NCI-H82 (cell line): ENCODE measurements at places on chromosomes 1 and 21.

GRCh38 chr1:168441745-168442144, 102.1 kb downstream of the XCL2 start:
- DNase-seq = no peak

DNA sequence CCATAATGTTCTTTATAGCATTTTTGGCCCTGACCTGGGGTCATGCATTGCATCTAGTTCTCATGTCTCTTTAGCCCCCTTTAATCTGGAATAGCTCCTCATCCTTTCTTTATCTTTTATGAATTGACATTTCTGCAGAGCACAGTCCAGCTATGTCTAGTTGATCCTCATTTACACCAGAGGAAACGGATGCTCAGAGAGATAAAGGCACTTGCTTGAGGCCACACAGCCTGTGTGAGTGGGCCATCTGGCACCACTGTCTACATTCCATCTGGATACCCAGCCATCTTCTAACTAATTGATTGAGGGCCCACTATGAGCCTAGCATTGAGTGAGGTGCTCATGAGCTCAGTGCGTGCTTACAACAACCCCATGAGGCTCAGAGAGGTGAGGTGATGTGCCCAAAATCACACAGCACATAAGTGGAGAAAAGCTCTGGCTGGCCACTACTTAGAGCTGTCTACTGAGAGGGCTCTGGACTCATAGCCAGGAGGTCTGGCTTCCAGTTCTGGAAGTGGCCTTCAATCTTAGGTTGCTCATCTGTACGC, 3.5 kb downstream of the HPCA start:
- peak; percentile 39 for DNase-seq

GRCh38 chr1:55584526-55585401, 369.6 kb upstream of the USP24 start:
- DNase-seq = no peak

DNA sequence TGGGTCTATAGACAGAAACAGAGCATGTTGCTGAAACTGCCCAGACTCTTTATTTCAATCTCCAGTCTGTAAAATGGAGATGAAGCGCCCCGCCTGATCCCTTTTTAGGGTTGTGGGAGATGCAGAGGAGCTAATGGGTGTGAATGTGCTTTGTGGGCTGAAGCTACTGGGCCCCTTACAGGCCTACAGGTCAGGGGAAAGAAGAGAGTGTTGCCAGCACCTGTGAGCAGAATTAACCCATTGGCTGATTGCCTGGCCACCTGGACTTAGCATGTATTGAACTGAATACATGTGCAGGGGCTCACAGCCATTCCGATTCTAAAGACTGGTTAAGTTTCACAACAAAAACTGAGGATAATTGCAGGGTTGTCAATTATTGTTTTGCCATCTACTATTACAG, 13.9 kb upstream of the ATF3 start:
- DNase-seq = no peak

GRCh38 chr1:111203681-111204200, 3.3 kb upstream of the DENND2D start:
- DNase-seq = peak; percentile 32

- DNase-seq = no peak
Observed at GRCh38 chr21:31893851-31894415, 21.1 kb downstream of the HUNK start.

DNA sequence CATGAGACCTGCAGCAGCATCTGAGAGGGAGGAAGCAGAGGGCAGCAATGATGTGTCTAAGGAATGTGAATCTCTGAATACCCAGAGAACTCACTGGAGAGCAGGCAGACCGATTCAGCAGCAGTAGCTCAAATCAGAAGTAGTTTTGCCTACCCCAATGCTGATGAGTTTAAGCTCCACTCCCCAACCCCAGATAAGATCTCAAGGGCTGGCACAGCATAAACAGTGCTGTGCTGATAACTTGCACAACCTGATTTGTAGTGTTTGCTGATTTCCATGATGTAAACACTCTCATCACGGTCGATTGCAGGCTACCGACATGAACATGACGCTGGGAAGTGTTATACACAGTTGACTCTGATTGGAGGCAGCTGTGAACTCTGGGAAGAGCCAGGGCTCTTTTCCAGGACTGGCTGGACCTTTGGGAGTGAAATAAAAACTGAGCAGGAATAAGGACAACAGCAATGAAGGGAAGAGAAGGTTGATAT, 11.2 kb upstream of the HMGCS2 start:
- DNase-seq = no peak

DNA sequence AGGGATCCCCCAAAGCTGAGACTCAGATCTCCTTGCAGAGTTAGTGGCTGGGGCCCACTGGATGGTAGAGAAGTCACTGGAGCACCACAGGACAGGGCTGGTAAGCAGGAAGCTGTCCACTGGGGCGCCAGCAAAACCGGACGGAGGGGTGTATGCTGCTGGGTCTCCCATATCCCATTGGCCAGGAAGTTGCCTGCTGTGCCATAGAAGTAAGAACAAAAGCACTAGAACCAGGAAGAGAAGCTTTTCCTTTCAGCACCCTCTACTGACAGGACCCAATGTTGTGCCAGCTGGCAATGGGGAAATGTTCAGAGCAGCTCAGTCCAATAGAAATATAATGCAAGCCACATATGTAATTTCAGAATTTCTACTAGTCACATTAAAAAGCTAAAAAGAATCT, 146.6 kb downstream of the SPATA46 start:
- DNase-seq = peak; percentile 45

DNA sequence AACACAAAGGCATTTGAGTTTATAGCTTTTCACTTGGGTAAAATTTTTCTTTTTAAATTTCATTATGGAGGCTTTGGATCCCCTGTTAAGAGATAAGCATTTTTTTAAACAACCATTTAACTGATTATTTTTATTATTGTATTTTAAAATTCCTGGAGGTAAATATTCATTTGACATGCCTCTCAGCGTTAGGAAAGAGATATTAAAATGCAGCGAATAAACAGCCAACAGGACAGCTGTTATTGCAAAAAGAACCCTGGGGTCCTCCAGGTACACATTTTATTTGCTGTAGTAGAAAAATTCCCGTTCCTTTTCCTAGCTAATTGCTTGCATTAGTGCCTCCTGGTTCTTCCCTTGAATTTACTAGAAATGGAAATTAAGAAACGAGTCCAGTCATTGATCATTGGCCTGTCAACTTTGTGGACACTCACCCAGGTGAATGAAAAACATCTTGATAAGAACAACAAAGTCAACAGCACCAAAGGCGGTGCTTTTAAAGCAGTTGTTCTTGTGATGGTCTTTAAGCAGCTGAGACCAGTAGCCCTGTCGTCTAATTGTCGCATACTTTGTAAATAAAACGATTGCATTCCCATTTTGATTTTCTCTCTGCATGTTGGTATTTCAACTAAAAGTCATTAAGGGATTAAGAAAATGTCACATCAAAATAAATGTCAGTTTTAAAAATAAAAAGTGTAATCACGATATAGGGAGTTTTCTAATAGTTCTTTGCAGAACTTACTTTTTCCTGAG, 282.4 kb downstream of the GRIK1 start:
- no peak for DNase-seq

- no peak for DNase-seq
Observed at GRCh38 chr1:7249516-7249915, 464.3 kb downstream of the CAMTA1 start.

DNA sequence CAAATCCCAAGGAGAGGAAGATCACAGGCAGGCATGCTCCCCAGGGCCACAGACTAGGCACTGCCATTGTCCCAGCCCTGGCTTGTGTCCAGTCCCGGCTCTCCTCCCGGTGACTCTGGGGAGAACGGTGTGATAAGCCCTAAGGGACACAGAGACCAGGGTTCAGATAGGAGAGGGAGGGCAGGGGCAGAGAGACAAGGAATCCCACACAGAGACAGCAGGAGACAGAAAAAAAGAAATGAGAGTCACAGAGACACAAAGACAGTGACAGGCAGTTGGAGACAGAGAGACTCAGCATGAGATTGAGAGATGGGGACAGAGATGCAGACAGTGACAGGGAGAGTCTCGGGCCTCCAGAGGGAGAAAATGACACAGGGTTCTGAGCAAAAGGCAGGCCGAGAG, 361 bp downstream of the INSRR start:
- no peak for DNase-seq

- DNase-seq = no peak
Observed at GRCh38 chr1:185864889-185865517, 130.8 kb downstream of the HMCN1 start.

DNA sequence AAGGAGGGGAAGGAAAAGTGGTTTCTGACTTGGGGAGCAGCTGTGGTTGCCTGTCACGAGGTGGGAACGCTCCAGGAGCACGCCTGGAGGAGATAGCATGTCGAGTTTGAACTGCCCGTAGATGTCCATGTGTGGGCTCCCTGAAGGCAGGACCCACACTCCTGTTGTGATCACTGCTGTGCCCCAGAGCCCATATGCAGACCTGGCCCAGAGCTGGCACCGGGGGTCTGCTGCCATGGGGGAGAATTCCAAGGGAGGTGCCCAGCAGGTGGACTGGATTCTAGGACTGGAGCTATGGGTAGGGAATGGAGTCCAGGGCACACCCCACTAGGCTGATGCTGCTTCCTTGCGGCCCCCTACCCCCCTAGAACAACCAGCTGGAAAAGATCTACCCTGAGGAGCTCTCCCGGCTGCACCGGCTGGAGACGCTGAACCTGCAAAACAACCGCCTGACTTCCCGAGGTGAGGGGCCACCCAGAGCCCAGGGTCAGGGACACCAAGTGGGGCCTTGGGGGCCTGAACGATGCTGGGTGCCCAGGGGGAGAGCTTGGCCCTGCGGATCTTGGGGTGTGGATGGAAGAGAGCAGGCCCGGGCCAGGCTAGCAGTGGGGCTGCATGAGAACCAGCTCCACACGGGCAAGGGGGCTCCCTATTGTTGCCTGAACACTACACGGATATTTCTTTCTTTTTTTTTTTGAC, 9.3 kb downstream of the PODN start:
- DNase-seq = no peak

DNA sequence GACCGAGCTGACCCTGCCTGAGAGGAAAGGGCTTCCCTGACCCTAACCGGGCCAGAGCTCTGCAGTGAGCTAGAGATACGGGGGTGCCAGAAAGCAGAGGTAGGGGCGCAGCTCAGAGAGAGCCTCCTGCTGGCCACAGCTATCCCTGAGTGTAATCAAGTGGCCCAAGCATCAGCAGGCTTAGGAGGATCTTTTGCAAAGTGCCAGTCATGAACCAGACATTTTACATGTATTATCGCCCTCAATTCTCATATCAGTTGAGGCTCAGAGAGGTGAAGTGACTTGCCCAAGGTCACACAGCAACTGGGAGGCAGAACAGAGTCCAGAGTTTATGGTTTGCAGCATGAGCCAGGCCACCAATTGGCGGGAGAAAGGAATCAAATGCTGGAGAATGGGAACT, 7.0 kb upstream of the ID3 start:
- no peak for DNase-seq

DNA sequence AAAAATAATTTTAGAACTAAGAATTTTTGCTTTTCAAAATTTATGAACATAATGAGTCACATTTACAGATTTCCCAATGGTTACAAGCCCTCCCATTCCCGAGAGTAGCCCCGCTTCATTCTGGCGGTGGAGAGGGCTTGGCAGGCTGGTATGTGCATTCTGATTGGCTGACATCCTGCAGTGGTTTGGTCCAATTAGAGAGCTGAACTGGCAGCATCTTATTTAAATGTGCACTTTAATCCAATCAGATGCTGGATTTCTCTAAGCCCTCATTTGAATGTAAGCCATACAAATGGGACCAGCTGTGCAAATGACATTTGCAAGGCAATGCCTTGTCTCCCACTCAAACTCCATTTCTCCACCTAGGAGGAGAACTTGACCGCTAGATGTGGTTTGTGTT, 18.0 kb upstream of the TRIM17 start:
- peak; percentile 68 for DNase-seq

DNA sequence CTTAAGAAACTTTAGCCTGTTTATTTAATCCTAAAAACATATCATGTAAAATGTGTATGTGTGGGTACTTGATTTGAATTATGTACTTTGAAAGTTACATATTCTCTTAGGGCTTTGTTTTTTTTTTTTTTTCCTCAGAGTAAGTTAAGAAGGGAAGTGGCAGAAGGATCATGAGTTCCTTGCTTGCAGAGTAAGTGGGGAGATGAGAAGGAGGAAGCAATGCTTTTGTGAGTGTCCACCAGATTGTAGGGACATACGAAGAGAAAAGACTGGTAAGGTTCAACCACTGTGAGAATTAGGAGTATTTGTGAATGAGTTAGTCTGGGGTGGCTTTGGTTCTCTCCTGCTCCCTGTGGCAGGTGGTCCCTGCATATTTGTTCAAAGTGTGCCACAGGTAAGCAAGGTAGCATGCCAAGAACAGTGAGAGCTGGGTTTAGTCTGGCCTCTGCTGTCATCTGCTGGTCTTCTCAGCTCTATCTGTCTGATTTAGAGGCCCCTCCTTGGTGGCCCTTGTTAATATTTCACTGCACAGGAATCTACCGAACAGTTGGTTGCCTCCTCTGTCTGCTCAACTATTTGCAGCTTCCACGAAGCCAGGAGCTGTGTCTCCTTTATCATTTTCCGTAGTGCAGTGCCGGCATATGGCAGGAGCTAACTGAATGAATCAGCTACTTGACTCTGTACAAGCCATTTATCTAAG, 9.5 kb downstream of the DNM3 start:
- no peak for DNase-seq

DNA sequence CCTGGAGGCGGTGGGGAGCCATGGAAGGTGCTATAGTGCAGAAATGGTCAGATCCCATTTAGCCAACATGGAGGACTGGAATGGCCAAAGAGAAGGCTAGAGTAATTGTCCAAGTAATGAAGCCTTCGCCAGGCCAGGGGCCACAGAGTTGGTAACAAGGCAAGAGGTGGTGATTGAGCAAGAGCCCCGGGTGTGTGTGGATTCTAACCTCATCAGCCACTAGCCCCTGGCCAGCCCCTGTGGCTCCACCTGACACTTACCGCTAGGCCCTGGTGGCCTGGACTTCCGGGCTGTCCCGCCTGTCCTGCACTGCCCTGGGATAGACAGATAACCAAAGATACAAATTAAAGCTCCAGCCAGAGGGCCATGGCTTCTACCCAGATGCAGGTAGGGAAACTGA, 9.9 kb downstream of the COL9A2 start:
- DNase-seq = no peak

DNA sequence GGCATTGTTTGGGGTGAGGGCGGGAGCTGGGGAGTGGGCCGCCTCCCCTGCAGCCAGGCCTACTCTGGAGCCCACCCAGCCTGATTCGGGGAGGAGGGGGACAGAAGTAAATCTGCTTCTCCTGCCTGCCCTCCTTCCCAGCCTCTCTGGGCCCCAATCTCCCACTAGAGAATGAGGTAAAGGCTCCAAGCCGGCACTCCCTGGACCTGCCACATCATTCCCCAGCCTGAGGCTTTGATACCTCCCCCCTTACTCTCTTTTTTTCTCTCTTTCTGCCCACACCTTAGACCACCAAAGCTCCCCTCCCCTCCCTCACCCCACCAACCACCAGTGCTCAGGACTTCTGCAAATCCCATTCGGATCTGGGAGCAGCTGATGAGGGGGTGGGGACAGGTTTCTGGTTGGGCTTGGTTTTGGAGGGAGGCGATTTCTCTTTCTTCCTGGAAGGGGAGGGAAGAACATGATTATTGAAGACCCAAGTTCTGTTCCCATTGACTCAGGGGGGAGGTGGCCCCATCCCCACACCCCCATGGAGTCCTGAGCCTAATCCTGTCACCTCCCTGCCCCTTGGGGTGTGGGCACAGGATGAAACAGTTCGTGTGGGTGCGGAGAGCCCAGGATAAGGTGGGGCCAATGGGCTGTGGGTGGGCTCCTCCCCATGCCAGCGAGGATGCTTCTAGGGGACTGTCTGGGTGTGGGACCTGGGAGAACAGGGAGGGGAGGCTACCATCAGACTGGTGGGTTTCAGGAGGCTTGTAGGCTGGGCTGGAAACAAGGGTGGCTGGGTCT, 1.3 kb downstream of the MAP7D1 start:
- peak; percentile 72 for DNase-seq
